ENCODE measurements at places on chromosomes 4 and X.

- no peak for DNase-seq
Measured at GRCh38 chr4:143347484-143348111, 10.9 kb downstream of the GAB1 start.

- peak; percentile 8 for DNase-seq
Measured at GRCh38 chrX:85084770-85085393, 81.2 kb downstream of the APOOL start.

DNA sequence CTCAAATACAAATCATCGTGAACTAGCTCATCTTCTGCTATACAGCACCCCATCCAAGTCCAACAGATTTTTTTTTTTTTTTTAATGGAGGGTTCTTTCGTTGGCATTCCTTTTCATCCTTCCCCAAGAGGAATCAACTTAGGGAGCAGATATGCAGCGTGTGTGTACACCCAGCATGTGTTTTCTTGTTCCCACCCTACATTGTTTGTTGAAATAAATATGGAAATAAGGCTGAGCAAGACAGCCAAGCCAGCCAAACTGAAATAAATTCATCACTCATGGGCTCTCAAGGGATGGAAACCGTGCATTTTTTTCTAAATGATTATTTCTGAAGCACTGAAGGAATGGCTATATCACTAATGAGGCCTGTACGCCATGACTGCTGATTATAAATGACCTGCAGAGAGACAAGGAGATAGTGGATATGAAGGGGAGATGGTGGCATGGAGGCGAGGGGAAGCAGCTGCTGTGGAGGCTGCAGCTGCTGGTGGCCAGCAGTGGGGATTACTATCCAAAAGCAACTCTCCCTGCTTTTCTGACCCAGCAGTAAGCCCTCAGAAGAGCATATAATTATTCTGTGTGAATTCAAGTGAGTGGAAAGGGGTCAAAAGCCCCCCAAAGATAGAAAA lies 173.9 kb downstream of the MGST2 start:
- no peak for DNase-seq

DNA sequence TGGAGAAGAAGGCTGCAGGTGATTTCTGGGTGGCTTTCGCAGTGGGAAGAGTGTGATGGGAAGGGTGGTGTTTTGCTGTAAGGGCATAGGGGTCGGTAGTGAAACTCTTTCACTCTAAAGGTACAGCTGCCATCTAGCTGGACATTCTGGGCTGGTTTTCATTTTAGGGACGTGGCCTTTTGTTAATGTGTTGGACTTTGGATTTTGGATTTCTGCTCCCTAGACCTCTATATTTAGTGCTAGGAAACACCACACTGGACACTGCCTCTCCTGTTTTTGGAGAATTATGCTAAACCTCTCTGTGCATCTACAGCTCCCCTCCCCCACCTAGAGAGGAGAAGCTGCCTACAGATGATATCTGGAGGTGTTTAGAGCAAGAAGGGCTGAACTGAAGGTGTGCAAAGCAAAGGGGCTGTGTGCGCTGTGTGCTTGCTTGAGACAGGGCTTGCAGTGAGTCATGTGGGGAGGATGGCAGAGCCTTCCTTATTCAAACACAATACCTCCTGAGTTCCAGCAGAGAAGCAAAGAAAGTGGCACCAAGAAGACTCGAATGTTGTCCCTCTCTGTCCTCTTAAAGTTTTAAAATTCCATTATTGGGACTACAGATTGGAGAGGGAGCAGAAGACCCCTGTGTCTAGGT lies 47.9 kb downstream of the STARD8 start:
- DNase-seq = no peak

GRCh38 chrX:10923466-10923865 lies 187.7 kb upstream of the HCCS start:
- DNase-seq = no peak

DNA sequence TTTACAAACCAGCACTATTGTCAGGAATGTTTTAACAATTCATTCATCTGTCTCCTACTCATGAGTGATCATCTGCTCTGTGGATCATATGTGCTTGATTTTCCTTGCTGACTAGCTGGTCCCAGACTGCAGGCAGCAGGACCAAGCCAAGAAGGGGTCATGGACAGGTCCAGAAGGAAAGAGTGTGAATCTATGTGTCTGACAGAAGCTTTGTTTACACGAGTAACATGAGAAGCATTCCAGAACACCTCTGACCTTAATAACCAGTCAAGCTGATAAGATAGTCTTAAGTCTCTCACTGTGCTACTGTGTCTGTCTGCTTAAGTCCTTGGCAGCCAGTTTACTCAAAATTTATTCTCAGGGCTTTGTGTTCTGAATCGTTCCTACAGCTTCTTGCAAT lies 39.0 kb downstream of the GUCY1A1 start:
- no peak for DNase-seq

GRCh38 chr4:7646384-7647061 lies 211.8 kb upstream of the PSAPL1 start:
- DNase-seq = no peak
